ENCODE measurements at places on chromosomes 13 and 19.

- DNase-seq, result no peak
Observed at GRCh38 chr13:91351980-91352379, 4.5 kb downstream of the MIR17HG start.

GRCh38 chr19:46426506-46427162 lies 2.1 kb downstream of the PNMA8C start:
- DNase-seq, result peak; percentile 52

DNA sequence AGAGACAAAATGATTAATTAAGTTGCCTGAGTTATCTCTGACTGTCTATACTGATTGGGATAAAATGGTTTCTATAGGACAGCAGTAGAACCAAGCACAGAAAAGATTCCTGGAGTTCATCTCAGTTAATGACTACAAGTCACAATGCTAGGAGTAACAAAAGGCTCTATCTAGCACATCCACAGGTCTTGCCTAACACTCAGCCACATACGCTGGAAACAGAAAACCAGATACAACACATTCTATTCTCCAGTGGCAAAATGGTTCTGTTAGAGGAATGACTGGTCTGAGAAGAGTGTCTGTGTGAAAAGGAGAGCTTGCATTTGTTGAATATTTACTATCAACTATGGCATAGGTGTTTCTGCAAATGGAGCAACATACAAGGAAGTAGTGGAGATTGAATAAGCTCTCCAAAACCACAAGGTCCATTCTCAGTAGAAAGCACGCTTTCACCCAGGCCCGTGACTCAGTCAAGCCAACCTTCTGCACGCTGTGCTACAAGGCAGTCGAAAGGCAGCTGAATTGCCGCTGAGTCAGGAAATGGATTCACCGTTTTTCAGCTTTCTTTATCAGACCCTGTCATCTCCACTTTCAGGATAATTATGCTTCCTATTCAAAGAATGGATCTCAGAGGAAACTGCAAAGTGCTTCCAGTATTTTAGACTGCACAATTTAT lies 761.5 kb downstream of the EFNB2 start:
- no peak for DNase-seq

GRCh38 chr19:47097396-47098201 lies 16.0 kb downstream of the ZC3H4 start:
- no peak for DNase-seq

- no peak for DNase-seq
Observed at GRCh38 chr13:84077271-84077670, 195.0 kb upstream of the SLITRK1 start.

DNA sequence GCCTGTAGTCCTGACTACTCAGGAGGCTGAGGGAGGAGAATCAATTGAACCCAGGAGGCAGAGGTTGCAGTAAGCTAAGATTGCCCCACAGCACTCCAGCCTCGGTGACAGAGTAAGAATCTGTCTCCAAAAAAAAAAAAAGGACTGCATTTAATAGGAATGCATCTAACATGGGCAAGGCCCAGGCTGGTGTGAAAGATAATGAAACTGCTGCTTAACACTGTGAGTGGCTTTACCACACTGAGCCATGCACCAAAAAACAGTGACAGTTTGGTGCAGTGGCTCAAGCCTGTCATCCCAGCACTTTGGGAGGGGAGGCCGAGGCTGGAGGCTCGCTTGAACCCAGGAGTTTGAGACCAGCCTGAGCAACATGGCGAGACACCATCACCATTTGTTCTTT lies 8.6 kb downstream of the GTF2F1 start:
- DNase-seq, result no peak

- no peak for DNase-seq
Observed at GRCh38 chr19:5473646-5474045, 18.4 kb downstream of the ZNRF4 start.

DNA sequence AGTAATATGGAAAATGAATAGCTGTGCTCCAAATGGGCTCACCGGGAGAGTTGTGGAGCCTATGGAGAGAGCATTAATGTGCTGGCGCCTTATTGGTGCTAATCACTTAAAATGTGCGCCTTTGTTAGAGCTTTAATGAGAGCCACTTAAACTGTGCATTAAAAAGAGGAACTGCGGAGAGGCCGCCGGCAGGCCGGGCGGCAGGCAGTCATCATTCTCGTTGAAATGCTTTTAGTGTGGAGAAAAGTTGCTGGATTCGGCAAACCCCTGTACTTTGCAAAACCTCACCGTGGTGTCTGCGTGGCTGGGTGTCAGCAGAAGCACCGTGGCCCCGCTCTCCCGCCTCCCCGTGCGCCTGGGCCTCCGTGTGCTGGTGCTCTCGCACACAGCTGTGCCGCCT lies 105.5 kb downstream of the KDM4B start:
- no peak for DNase-seq

DNA sequence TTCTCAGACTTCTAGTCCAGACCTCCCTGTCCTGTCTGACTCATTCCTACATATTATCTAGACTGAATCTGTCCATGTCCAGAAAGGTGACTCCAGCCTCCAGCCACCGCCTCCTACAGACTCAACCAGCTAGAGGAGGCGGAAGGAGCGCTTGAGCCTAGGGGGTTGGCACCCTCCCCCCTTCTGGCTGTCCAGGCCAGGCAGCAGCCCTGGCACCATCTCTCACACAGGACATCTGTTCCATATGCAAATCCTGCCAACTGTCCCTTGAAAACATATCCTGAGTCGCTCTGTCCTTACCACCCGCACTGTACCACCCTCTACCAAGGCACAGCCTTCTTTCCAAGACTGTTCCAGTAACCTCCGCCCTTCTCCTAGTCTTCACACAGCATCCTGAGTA lies 150.7 kb upstream of the WASF3 start:
- DNase-seq, result no peak

DNA sequence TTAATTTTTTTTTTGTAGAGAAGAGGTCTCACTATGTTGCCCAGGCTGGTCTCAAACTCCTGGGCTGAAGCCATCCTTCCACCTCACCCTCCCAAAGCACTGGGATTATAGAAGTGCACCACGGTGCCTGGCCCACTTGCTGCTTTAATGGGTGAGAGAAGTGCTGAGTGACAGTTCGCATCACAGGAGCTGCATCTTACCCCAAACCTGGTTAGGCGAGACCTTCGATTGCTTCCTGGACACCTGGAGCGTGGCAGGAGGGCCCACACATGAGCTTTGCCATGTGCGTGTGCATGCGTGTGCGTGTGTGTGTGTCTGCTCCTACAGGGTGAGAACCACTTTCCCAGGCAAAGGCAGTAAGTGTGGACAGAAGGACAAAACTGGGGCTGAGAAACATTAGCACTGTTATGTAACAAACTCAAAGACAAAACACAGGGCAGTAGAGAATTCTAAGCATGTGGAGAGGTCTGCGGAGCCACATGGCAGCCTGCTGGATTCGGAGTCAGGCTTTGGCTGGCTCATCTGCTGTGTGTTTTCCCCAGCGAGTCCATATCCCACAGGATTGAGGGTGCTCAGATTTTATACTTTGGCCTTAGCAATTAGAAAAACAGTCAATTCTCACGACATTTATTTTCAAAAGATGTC lies 11.7 kb upstream of the MTIF3 start:
- DNase-seq, result no peak

- no peak for DNase-seq
Observed at GRCh38 chr13:51988988-51989618, 22.1 kb downstream of the ATP7B start.

DNA sequence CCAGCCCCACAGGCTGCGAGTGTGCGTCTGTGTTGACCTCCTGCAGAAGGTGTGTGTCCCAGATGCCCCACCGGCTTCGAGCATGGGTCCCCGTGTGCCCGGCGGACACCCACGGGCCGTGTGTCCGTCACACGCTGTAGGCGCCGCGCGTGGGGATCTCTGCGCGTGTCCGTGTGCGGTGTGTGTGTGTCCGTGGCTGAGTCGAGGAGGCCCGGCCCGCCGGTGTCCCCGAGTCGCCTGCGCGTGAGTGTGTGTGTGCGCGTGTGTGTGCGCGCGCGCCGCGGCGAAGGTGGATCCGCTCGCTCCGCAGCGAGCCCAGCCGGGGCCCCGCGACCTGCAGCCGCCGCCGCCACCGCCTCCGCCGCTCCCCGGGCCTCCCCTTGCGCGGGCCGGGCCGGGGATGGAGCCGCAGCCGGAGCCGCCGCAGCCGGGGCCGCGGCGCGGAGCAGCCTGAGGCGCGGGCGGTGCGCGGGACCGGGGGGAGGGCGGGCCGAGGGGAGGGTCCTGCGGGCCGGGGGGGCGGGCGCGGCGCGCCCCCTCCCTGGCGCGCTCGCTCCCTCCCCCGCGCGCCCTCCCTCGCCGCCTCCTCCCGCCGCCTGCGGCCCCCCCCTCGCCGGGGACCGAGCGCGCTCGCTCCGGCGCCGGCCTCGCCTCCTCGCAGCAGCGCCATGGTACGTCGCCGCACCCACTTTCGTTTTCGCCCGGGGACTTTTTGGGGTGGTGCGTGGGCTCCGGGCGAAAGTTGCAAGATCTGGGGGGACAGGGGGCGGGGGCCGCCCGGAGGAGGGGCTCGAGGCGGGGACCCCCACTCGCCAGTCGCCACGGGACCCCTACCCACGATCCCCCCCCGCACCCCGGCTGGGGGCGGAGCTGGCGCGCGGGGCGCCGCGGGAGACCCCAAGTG lies 7.1 kb upstream of the NFIC start:
- DNase-seq, result peak; percentile 78

GRCh38 chr13:91369441-91369831 lies 21.9 kb downstream of the MIR17HG start:
- no peak for DNase-seq

- DNase-seq, result no peak
Observed at GRCh38 chr13:38944219-38944618, 46.4 kb downstream of the STOML3 start.

DNA sequence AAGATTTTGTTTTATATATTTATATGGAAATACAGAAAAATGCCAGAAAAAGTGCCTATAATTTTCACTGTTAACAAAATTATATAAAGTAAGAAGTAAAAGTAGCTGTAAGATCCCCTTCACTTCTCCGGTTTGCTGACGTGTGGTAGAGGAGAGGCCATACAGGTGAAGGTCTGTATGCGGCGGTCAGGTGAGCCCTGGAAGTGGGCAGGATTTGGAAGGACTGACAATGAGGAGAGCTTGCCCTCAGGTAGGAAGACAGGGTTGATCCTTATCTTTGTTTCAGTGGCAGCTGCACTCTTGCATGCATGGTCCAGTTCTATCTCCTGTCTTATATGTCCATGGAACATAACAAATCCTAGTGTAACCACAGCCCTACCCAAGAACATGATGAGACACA lies 16.9 kb upstream of the TFDP1 start:
- DNase-seq, result no peak

- no peak for DNase-seq
Observed at GRCh38 chr13:30681843-30682242, 53.5 kb upstream of the ALOX5AP start.

DNA sequence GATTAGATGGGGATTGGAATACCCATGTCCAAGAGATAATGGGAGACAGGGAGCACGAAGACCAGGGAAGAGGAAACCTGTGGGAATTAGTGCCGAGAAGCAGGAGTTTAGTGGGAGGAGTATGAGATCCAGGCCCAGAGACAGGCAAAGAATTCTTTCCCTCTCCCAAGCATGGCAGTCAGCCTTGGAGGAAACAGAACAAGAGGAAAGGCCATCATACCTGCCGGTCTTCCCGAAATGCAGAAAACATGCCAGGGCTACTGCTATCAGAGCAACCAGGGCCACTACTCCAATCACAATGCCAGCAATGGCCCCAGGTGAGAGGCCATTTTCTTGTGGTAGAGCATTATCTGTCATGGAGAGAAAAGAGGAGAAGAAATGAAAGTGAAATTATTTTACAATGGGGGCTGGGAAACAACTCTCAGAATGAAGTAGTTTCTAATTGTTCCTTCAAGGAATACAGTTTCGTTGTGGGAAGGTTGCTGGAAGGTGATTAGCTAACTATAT lies 16.1 kb downstream of the CEACAM1 start:
- no peak for DNase-seq

- DNase-seq, result no peak
Observed at GRCh38 chr13:23667750-23668149, 97.5 kb downstream of the TNFRSF19 start.

DNA sequence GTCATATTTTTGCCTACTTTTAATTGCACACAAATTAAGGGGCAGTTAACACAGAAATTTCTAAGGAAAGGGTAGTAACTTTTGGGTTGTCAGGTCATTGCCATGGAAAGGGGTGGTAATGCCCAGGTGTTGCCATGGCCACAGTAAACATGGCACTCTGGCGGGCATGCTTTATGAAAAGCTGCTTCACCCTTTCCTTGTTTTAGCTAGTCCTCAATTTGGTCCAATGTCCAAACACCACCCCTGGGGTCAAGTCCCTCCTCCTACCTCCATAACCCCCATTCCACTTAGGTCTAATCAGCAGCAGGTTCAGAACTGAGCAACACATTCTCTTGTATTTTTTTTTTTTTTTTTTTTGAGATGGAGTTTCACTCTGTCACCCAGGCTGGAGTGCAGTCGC lies 6.6 kb downstream of the FFAR2 start:
- no peak for DNase-seq

GRCh38 chr13:72652681-72653080 lies 74.7 kb downstream of the MZT1 start:
- no peak for DNase-seq

- DNase-seq, result no peak
Observed at GRCh38 chr13:73571376-73571775, 512.6 kb downstream of the KLF5 start.

DNA sequence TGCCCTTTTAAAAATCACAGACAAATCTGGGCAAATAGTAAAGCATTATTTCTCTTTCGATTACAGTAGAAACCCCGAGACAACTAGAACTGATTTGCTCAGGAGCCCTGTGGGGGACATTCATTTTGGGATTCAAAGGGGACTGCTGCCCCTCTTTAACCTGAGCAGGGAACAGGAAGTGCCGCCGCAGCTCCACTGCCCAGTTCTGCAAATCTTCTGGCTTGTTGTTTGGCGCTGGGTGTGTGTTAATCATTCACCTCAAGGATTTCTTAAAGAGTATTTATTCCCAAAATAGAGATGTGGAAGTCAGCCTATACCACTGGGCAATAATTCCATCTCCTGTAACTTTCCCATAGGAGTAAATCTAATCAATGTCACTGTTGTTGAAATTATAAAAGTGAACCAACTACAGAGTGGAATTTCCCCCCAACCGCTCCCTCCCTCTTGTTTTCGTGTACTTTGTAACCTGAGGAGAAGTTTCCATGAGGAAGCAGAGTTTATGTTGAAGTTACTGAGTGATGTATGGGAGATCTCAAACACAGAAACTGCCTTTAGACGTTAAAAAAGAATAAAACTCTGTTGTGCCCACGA lies 515.8 kb downstream of the KLF12 start:
- DNase-seq, result peak; percentile 15

GRCh38 chr13:25860265-25860664 lies 191.6 kb downstream of the SHISA2 start:
- DNase-seq, result no peak

DNA sequence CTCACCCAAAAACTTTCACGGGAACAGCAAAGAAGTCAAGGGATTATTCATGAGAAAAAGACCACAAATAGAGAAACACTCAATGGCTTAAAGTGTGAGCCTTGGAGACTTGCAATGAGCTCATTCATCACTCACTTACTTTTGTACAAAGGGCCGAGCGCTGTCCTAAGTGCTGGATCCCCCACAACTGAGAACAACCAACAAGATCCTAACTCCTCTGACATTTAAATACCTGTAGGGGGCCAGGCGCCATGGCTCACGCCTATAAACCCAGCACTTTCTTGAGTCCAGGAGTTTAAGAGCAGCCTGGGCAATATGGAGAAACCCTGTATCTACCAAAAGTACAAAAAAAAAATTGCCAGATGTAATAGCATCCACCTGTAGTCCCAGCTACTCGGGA lies 29.4 kb upstream of the ZNF507 start:
- DNase-seq, result peak; percentile 12
